ENCODE measurements at places on chromosomes 3 and 15.

DNA sequence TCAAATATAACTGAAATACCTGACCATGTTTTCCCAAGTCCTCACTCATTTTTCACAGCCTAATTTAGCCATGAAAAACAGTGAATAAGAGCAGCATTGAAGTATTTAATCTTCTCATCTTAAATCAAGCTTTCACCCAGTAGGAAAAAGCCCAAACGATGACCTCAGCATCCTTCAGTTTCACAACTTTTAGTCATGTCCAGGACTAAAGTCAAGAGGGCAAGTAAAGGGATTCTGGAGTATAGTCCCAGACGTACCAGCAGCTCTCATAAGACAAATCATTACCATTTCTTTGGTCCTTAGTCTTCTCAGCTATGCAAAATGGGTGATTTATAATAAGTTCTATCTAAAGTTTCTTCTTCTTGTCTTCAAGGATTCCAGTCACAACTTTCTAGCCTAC lies 237.3 kb downstream of the IL5RA start:
- H3K27me3 ChIP-seq, result no peaks in the 10 kb centered on the region
- no peaks in the 10 kb centered on the region for H3K4me1 ChIP-seq
- no peak for DNase-seq
- H3K36me3 ChIP-seq, result no peaks in the 10 kb centered on the region
- H3K4me3 ChIP-seq, result no peak overlapping the region

- H3K27me3 ChIP-seq, result no peaks in the 10 kb centered on the region
- H3K36me3 ChIP-seq, result no peaks in the 10 kb centered on the region
- H3K4me3 ChIP-seq, result no peak overlapping the region
- H3K27ac ChIP-seq, result no peak overlapping the region
- no peaks in the 10 kb centered on the region for H3K4me1 ChIP-seq
These were observed 38.7 kb downstream of the SENP8 start for GRCh38 chr15:72156928-72157327.

DNA sequence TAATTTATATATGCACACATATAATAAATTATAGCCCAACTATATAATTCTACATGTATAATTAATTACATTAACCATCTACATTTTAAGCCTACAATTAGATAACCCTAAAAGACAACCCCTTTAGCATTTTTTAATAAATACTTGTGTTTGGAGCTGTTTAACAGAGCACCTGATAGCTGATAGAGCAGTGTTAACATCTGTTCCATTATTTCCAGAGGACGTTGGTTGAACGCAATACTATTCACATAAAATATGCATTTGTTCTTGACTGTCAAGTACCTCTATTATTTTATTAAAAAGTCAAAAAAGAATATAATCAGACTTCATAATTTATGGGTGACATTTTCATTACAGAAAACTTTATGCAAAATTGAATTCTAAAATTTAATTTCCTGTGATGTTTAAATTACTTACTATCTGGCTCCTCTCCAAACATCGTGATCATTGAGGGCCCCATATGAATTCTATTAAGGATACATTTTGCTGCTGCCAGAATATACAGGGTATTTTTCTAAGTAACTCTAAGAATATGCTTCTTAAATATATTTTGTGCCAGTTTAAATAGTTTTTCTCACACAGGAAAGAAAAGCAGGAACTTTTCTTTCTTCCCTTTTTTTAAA lies 234.3 kb downstream of the SHOX2 start:
- DNase-seq, result no peak
- H3K27ac ChIP-seq, result no peak overlapping the region
- no peaks in the 10 kb centered on the region for H3K36me3 ChIP-seq
- no peak overlapping the region for H3K4me3 ChIP-seq
- no peaks in the 10 kb centered on the region for H3K4me1 ChIP-seq
- H3K27me3 ChIP-seq, result no peaks in the 10 kb centered on the region

GRCh38 chr15:99562238-99562637 lies 3.5 kb upstream of the MEF2A start:
- no peak for DNase-seq
- H3K27me3 ChIP-seq, result no peaks in the 10 kb centered on the region
- H3K27ac ChIP-seq, result no peak overlapping the region
- no peaks in the 10 kb centered on the region for H3K36me3 ChIP-seq
- H3K4me3 ChIP-seq, result no peak overlapping the region

DNA sequence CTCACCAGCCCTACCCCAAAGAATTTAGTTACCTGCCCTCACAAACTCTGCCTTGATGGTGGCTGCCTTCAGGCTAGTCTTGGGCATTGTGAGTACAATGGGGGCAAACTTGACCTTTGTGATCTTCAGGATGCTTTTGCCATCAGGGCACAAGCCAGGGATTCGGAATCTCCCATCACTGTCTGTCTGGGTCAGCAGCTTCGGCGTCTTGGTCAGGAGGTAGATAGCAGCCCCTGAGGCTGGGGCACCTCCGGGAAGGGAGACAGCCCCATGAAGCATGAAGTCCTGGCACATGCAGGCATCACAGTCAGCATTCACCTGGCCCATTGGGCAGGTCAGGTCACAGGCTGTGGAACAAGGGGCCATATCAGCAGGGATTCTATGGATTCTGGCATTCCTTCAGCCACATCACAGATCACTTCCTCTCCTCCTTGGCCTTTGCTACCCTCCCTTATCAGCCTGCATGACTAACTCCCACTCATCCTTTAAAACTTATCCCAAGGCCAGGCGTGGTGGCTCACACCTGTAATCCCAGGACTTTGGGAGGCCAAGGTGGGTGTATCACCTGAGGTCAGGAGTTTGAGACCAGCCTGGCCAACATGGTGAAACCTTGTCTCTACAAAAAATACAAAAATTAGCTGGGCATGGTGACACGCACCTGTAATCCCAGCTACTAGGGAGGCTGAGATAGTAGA lies 6.9 kb downstream of the CILP start:
- DNase-seq, result no peak
- H3K36me3 ChIP-seq, result no peaks in the 10 kb centered on the region
- H3K4me3 ChIP-seq, result no peak overlapping the region
- no peaks in the 10 kb centered on the region for H3K27me3 ChIP-seq
- no peak overlapping the region for H3K27ac ChIP-seq
- H3K4me1 ChIP-seq, result no peaks in the 10 kb centered on the region
